ENCODE measurements at places on chromosomes 11 and 22.

- no peak for DNase-seq
These were observed 30.0 kb downstream of the PARVG start for GRCh38 chr22:44210722-44211121.

DNA sequence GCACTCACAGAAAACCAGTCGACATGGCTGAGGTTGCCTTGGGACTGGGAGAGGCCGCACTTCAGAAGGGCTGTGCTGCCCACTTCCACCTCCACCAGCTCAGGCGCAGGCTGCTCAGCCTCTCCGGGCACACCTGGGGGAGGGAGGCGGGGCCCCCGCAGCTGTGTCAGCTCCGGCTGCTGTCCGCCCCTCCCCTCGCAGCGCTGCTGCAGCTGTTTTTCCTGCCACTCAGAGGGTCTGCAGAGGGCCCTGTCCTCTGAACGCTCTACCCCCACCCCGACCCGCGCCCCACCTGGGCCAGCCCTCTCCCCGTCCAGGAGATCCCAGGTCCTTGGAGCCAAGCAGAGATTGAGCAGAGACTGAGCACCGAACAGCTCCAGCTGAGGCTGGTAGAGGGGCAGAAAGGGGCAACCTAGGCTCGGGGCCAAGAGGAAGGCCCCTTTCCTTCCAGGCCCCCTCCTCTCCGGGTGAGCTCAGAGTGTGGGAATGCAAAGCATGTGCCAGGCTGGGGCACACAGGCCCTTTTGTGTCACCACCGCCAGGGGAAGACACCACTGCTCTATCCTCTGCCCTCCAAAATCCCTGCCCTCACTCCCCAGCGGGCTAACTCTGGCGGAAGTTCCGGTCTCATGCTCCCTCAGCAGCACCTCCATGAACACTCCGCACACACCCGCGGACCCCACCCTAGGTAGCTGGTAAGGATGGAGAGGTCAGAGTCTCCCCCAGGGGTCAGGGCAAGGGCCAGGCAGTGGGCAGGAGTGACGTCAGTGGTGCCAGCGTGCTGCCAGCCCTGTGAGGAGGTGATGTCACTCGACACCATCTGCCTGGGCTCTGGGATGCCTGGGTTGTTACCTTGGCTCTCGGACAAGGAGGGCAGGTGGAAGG lies 1.6 kb downstream of the MCAM start:
- no peak for DNase-seq

DNA sequence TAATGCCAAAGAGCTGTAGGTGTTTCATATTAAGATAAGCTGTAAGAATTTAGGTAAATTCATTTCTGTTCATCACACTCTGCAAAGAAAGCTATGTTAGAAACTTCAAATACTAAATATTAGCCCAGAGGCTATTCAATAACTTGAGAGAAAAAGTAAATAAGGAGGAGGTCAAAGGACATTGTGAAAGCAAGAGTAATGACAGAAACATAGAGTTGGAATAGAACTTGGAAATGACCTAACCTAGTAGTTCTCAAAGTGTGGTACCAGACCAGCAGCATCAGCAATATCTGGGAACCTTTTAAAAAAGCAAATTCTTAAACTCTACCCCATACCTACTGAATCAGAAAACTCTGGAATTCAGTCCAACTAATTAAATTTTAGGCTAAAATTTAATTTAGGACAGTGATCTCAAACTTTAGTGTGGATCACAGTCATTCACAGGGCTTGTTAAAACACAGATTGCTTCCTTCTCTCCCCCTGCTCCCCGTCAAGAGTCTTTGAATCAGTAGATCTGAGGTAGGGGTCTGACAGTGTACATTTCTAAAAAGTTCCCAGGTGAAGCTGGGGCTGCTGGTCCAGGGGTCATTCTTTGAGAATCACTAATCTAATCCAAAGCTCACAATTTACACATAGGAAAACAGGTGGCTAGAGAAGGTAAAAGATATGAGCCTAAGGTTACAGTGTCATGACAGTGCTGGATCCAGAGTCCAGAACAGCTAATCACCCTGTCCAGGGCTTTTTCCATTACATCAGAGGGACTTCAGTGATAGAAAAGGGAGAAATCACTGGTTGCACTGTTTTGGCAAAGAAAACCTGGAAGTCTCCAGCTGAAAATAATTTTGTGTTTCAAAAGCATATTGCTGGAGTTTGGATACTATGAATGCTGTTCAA lies 241.1 kb downstream of the SOX6 start:
- DNase-seq = no peak

- DNase-seq = no peak
These were observed 67.3 kb upstream of the EED start for GRCh38 chr11:86177302-86177701.
